ENCODE measurements at places on chromosomes 5 and 9. TPM values are rescaled to one million over a fixed set of nuclear protein-coding genes. Genes with fewer than 3 reads are reported as not detected.

The C5orf58 gene
- not detected for total RNA-seq

The PCDHA1 gene
- total RNA-seq: 0.06 TPM

The GMCL2 gene
- not detected for total RNA-seq

The HACD4 gene
- 2.8 TPM for total RNA-seq

The ZNF618 gene
- 20.7 TPM for total RNA-seq

The SOHLH1 gene
- not detected for total RNA-seq

The TMEM174 gene
- total RNA-seq: not detected

The TAF11L12 gene
- total RNA-seq: not detected

The IRX1 gene
- 0.06 TPM for total RNA-seq

The PCDHB5 gene
- 2.5 TPM for total RNA-seq

All from glomerular endothelial cell (primary cell).